ENCODE measurements at places on chromosomes 5 and 9. TPM values are rescaled to one million over a fixed set of nuclear protein-coding genes. Genes with fewer than 3 reads are reported as not detected.

The CDC37L1 gene
- total RNA-seq = 13.7 TPM

The OTP gene
- not detected for total RNA-seq

The CDC20B gene
- 0.09 TPM for total RNA-seq

The GFI1B gene
- total RNA-seq = not detected

The PCDHGB7 gene
- total RNA-seq = 5.2 TPM

All from bronchial smooth muscle cell (primary cell).